ENCODE measurements at places on chromosomes 3 and 15.

DNA sequence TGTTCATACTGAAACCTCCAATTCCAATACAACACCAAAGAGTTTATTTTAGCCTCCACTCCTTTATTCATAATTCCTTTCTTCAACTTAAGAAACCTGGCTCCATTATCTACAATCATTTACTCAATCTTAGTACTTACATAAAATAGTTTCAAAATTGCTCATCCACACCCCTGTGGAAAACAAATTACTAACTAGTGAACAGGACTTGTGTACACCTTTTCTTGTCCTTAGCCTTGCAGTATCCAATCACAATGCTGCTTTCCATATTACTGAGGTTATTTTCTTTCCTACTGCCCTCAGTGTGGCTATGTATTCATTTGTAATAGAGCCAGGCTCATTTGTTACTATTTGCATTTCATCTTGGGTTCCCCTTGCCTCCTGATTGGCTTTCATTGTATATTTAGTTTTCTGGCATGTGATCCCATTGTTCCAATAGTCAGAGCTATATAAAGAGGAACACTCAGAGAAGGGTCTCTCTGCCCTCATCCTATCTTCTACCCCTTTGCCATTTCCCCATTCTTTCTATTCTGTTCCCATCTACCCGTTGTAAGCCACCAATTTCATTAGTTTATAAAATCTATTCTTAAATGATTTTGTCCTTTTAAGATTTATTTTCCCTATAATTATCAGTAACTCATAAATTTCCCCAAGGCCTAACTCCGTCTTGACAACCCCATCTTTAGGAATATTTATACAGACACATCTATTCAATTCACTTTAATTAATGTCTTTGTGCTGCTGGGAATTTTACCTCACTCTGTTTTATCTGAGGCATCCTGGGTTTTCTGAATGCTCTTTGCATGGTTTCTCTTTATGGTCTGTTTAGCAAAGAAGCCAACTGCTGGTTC is 67.9 kb upstream of the RBP1 start:
- no peak for DNase-seq

DNA sequence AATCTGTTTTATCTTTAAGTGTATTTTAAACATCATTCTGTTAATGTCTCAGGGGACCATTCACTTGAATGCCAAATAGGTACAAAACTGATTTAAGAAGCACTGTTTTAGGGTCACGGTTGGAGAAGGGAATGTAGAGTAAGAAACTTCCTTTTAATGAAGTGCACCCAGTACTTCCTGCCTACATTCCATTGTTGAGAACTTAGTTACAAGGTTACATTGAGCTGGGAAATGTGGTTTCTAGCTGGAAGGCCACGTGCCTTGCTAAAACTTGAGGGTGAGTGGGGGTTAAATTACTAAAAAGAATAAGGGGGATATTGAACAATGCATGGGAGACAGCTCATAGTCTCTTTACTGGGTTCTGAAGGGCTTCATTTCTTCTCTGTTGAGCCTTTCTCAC is 78.3 kb upstream of the TBC1D5 start:
- DNase-seq = no peak

GRCh38 chr3:56042326-56042951 is 425.8 kb downstream of the ERC2 start:
- DNase-seq = no peak

DNA sequence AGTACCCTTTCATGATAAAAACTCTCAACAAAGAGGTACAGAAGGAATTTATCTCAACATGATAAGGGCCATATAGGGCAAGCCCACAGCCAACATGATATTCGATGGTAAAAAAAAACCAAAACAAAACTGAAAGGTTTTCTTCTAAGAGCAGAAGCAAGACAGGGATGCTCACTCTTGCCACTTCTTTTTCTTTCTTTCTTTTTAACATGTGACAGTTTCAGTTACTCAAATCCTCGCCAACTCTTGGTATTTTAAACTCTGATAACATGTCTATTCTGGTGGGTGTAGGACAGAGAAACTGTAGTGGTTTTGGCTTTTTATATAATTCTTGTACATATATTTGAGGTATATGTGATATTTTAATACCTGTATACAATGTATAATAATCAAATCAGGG is 74.0 kb upstream of the NMNAT3 start:
- no peak for DNase-seq

DNA sequence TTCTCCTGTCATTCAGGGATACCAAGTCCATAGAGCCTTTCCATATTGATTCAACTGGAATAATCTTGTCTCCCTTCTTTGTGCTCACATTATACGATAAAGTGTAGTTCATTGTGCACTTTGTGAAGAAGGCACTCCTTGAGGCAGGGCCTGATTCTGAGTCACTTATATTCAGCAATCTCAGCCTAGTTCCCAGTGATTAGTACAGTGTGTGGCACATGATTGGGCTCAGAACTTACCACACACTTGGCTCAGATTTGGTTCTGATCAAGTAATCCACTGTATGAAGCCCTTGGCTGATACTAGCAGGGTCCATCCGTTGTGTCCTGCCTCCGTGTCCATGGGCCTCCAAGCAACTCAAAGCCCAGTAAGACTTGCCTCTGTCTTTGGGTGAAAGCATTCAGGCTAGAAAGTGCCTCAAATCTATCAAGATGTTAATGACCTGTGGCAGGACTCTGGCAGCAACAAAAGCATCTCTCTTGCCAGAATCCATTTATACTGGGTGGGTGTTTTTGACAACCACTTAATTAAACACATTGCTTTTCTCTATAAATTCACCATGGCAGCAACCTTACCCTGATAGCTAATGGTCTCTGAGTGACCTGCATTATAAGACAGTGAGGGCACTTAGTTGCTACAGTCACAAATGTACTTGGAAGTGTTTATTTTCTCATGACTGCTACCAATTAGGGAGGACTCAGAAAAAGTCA is 51.3 kb downstream of the TPRG1 start:
- DNase-seq = no peak

DNA sequence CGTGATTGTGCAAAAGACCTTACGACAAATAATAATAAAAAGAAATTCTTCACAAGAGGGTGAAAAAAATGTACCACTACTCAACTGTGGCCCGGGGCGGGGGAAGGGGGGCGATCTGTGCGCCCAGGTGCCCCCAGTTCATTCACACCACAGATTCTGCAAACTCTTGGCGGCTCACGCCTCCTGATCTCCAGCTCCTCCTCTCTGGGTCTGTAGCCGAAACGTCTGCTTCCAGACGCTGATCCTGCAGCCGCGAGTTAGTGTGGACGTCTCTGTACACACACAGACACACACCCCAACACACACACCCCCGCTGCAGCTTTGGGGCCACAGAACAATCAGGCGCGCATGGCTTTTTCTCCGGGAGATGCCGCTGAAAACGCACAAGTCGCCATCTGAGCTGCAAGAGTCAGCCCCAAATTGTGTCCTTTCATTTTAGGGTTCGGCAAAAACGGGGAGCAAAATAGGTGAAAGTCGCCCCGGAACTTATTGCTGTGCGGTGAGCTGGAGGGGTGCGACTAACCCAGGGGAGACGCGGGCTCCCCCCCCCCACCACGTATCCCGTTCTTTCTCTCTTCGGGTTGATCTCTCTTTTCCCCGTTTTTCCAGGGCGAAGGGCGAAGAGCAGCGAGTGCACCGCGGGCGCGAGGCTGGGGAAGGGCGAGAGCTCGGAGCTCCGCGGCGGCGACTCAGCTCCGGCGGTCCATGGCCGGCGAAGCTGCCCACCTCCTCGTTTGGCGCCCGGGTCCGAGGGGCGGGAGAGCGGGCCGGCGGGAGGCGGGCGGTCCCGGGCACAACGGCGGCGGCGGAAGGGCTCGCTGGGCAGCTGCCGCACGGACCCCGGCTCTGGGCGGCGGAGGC is 505 bp upstream of the WNT5A start:
- DNase-seq = no peak

DNA sequence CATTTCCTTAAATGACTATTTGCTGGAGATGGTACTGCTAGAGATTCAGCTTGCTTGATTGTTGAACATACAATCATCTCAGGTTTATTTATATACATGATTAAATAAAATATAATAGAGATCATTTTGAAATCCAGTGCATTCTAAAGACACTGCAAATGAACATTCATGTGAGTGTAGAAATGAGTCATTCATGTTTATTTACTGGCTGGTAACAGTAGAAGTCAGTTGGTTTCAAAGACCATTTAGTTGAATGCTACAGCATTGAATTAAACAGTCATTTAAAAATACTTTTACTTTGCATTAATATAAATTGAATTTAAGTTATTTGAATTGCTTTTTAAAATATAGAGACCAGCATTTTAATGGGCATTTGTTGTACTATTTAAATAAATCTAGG is 551.9 kb upstream of the GOLIM4 start:
- DNase-seq = no peak

- DNase-seq = no peak
Observed at GRCh38 chr3:46936733-46937250, 39.8 kb downstream of the CCDC12 start.

- DNase-seq = no peak
Observed at GRCh38 chr3:120596853-120597223, 702 bp downstream of the NDUFB4 start.

DNA sequence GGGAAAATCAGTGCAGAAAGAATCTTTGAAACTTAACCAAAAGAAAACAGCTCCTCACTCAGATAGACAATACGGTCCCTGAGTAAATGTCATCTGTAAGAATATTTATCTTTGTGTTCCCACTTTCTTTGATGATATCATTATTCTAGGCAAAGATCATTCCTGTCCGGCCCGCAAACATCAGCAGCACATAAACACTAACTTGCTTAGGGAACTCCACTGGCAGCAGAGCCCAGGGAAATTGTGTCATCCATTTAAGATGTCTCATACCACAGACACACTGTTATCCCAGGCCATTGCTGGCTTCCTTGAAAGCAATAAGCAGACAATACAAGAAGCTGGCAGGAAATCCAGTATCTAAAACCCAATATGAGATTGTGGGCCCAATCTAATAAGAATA is 20.1 kb upstream of the CD96 start:
- no peak for DNase-seq

DNA sequence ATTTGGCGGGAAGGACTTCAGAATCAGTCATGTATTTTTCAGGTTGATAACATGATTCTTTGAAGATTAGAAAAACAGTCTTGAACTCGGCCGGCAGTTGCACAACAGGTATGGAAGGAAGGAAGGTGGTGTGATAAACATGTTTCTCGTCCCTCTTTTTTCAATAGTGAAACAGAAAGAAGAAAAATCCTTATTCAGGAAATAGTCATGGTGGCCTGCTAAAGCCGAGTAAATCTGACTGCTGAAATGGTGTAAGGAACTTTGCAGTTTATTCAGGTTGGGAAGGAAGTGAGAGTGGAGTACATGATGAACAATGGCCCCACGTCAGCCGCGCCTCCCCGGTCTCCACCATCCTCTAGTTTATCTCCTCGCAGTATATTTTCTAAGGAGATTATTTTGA is 6.7 kb downstream of the RASGRP1 start:
- no peak for DNase-seq

DNA sequence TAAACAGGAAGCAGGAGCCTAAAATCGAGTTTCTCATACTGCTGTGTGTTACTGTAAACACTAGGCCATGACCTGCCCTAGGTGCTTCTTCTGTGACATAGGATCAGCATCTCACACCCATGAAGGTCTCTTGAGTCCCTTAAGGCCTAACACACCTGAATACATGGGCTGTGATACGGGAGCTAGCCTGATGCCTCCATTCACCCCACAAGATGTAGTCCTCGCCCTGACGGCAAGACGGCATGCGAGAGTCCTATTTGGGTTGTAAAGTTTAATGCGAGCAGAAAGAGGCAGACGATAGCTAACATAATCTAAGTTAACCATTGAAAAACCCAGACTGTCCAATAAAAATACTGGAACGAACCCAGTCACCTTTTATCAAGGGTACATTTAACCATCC is 241.1 kb upstream of the ICE2 start:
- peak; percentile 7 for DNase-seq

- no peak for DNase-seq
Observed at GRCh38 chr15:48806151-48806550, 4.7 kb downstream of the CEP152 start.

DNA sequence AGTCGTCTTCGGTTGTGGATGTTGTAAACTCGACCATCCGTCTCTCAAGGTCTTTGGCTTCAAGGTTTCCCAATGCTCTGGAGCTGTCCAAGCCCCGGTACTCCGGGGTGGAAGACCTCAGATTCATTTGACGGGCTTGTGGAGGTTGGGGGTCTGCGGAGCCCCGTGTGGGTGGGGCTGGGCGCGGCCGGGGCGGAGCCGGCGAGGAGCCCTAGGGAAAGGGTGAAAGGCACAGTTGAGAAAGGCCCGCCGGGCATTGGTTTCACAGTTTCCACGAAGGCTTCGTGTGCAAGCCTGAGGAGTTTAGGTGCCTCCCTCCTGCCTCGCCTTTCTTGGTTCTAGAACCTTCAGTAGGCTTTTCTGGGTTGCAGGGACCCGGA is 360 bp upstream of the MGA start:
- no peak for DNase-seq

DNA sequence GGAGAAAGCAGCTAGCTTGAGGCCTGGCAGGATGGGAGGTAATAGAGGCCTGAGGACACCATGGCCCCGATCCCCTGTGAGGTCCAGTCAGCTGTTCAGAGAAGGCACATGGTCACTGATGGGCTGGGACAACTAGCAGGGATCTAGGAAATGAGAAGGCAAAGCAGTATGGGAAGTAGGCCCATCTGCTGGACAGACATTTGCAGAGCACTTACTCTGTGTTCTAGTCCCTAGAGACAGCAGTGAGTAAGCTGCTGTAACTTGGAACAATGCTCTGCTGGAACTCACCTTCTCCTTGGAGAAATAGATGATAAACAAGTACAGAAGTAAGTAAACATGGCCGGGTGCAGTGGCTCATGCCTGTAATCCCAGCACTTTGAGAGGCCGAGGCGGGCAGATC is 7.1 kb downstream of the ECE2 start:
- no peak for DNase-seq

DNA sequence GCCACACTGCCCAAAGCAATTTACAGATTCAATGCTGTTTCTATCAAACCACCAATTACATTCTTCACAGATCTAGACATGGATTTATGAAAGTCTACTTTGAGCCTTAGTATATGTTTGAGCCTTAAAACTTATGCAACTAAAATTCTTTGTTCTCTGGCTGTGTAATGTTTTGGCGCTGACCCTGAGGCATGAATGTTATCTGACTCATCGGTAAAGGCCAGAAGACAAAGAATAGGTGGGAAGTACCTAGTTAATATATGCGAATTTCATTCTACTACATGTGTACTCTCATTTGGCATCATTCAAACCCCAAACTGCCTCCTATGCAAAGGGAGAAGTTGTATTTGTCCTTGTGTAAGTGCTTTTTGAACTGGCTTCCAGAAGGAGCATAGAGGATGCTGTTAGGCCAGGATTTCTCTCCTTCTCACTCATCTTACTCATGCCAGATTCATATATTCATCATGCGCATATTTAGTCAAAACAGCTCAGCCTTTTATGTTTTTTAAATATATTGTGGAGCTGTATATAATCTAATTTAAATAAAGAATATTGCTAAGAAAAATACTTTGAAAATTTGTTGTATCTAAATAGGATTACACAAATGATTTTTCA is 204.2 kb downstream of the NFKBIZ start:
- DNase-seq = no peak

GRCh38 chr3:193736616-193737015 is 143.6 kb downstream of the OPA1 start:
- no peak for DNase-seq

All from stimulated activated CD4-positive, alpha-beta T cell treated with anti-CD3 and anti-CD28 coated beads, Interleukin-1b, Interleukin-23, amount 100 ng/mL, for 4 hours (primary cell).